Sigmoid colon (tissue), 7 donors: ENCODE measurements at places on chromosomes 3 and 15. TPM values are rescaled to one million over a fixed set of nuclear protein-coding genes. Genes with fewer than 3 reads are reported as not detected.
A peak's percentile ranks its signal among the peaks of the same experiment; 100 is the strongest.

- no peak for DNase-seq
These were observed 7.1 kb upstream of the FSIP1 start for GRCh38 chr15:39789736-39790135.

GRCh38 chr15:60932051-60932915 is 296.8 kb downstream of the RORA start:
- no peak for DNase-seq

DNA sequence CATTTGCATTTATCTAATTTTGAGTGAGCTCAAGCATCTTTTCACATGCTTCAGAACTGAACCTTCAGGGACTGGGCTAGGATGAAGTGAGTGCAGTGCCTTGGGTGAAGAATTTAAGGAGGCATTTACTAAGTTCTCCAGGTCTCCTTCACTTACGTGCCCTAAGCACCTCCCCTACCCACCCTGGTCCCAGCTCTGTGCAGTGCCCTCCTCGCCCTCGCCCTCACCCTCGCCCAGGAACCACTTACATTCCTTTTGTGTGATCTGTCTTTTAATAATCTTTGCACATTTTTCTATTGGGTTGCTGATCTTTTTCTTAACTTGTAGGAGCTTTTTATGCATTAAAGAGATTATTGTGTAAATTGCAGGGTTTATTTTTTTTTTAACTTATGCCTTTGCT is 322.6 kb downstream of the THSD4 start:
- no peak for DNase-seq

GRCh38 chr3:115785782-115786181 is 162.5 kb downstream of the GAP43 start:
- no peak for DNase-seq

- DNase-seq = peak; percentile 84
These were observed 47.0 kb downstream of the ZNF609 start for GRCh38 chr15:64507293-64507802.

- no peak for DNase-seq
These were observed 41.3 kb downstream of the SSR3 start for GRCh38 chr3:156513619-156514018.

GRCh38 chr15:99226802-99227201 is 22.6 kb downstream of the TTC23 start:
- no peak for DNase-seq

DNA sequence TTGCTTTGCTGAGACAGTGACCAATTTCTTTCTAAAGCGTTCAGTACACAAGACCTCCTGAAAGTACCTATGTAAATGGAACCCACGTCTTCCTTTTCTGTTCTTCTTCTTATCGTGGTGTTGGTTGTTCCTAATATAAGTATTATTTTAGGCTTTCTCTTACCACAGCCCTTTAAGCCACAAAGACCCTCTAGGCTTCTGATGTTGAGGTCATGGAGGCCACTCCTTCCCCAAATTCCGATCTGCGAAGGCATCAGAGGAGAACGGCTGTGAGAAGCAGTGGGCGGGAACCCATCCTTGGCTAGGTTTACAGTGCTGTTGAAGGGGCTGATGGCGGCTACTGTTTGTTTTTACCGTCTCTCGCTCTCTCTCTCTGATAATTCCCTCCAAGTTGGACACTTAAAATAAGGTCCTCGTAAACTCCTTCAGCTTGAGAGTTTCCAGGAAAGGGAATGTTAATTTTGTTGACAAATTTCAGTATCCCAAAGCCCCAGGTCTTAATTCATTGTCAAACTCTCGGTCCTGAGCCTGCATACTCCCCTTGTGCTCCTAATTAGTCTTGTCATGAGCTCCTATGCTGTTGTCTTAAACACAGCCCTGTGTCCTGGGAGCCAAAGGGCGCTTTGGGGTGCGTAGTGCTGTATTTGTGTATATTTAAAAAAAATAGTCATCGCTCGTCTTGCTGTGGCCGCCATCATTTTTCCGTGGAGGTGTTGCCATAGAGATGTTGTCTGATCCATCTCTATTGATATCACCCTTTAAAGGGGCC is 178.8 kb downstream of the OPA1 start:
- no peak for DNase-seq

DNA sequence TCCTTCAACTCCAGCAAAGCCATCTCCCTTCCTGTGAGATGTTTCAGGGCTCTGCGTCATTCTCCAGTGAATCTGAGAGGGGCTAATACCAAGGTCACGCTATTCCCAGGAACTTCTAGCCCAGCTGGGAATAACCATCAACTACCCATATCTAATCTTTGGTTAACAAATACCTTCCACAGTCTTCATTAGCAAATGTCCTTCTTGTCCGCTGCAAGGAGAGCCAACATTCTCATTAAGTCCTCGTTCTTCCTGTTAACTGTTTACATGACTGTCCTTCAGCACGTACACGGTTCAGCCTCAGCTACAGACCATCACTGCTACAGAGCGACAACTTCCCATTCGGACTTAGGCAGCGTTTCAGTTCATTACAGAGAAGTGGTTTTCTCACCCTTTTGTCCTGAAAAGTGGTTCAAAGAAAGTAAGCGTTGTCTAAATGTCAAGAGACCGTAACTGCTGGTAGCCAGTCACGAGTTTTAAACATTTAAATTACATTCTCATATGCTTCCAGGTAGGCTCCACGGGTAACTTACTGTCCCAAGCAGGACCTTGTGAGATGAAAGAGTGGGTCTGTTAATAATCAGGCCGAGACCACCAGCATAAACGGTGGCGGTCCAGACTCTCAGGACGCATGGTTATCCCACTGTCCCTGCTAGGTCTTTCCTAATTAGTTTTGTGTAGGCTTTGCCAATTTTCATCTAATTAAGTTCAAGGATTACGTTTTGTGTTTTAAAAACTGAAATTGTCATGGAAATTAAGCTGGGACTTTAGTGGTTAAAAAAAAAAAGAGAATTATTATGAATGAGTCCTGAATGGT is 63.8 kb downstream of the CHSY1 start:
- DNase-seq = no peak

- no peak for DNase-seq
These were observed 280.0 kb downstream of the KBTBD8 start for GRCh38 chr3:67278015-67278618.

AMOTL2 gene
- 46.2 TPM for total RNA-seq

GPR149 gene
- total RNA-seq = not detected

PIGZ gene
- 26.3 TPM for total RNA-seq

DNA sequence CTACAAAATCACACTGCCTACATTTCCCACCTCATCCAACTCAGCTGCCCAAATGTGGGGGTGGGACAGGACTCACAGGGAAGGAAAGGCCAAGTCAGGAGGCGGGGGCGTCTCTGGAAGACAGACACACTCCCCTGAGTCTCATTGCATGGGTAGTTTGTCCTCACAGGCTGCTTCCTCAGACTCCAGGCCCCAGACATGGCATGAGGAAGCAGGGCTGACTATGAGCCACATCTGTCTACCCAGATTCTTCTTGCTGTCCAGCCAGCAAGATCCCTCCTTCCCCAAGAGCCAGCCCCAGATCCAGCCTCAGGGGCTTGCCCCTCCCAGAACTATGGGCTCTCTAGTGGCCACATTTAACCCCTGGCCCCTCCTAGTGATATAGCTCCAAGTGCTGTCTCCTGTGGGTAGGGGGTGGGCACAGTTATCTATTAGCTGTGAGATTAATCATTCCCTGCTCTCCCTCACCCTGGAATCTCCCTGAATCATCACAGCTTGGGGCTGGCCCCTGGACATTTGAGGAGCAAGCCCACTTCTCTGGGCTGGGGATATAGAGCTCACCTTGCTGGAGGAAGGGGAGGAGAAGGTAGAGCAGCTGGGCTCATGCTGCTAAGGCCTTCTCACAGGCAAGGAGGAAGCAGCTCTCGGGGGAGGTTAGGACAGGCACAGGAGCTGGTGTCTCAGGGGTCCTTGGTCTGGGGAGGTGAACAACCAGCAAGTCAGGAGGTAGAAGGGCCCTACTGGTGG is 2.1 kb upstream of the CCDC33 start:
- DNase-seq = no peak

TRIM42 gene
- total RNA-seq = not detected

SCN11A gene
- total RNA-seq = 0.82 TPM

- peak; percentile 77 for DNase-seq
These were observed 28.4 kb downstream of the CRTC3 start for GRCh38 chr15:90558171-90558573.

CADPS gene
- total RNA-seq = 8.8 TPM

GRCh38 chr15:100143378-100143777 is 198.4 kb downstream of the ADAMTS17 start:
- DNase-seq = no peak

PYGO1 gene
- 19.7 TPM for total RNA-seq

KLF15 gene
- 30.1 TPM for total RNA-seq

DNA sequence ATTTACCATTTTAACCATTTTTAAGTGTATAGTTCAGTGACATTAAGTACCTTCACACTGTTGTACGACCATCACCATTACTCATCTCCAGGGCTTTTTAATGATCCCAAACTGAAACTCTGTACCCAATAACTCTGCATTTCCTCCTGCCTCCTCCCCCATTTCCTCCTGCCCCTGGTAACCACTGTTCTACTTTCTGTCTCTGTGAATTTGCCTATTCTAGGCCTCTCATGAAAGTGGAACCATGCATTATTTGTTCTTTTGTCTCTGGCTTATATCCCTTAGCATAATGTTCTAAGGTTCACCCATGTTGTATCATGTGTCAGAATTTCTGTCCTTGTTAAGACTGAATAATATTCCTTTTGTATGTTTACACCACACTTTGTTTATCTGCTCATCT is 154.2 kb downstream of the MECOM start:
- DNase-seq = no peak

GRCh38 chr3:121529308-121529707 is 16.5 kb downstream of the POLQ start:
- DNase-seq = no peak

LEKR1 gene
- total RNA-seq = not detected

GRCh38 chr15:35736150-35736549 is 190.2 kb upstream of the DPH6 start:
- no peak for DNase-seq

- no peak for DNase-seq
These were observed 14.9 kb upstream of the ZNF662 start for GRCh38 chr3:42891042-42891441.

DNA sequence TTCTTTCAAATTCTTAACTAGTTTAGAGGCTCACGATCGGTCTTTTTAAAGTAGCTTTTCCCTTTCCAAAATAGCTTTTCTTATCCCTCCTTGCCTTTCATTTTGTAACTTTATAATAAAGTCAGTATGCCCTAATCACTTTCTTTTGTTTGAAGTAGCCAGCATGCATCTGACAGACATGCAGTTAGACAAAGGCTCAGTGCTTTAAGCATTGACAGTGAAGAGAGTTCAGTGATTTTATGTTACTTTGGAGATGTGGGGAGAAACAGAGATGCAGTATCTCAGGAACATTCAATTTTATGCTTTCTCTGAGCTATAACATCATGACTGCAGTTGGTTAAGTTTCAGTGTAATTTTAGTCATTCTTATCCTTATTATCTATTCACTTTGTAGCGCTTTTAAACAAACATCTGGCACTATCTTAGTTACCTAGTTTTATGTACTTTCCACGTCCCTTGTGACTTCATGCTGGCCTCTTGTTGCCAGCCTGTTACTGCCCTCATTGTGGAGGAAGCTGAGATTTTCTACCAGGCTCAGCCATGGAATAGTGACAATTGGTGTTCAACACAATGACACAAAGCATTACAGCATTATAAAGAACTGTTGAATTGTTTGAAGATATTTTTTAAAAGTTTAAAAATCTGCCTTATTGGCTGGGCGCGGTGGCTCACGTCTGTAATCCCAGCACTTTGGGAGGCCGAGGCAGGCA is 90.3 kb downstream of the AKAP13 start:
- DNase-seq = no peak

DNA sequence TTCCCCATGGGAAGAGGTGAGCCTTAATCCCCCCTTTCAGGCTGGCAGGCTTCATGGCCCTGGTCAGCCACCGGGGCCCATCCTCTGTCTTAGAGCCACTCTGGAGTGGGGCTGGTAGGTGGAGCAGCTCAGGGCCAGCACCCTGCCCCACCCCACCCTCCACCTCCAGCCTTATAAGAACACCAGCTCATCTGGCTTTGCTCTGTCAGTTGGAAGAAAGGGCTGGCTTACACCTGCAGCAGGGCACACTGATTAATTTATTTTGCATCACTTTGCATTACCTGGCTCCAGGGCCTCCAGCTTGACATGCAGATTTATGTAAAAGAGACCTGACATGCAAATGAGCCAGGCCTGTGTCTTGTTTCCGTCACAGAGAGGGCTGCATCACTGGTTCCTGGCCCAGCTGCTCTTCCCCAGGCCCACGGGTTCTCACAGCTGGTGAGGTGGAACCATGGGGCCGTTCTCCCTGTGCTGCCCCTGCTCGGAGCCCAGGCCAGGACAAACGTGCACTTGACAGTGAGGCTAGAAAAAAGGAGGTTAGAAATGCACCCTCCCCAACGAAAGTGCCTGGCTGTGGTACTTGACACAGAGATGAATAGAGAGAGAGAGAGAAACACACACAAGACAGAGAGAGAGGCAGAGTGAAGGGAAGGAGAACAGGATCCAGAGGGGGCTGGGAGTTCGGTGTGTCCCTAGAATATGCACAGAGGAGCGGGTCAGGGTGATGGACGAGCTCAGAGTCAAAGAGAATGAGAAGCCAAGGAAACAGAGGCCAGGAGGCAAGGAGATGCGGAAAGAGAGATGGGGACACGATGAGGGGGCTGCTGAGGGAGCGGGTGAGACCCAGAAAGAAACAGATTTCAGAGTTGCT is 44.5 kb upstream of the MAGEF1 start:
- DNase-seq = no peak

DCUN1D1 gene
- total RNA-seq = 45.3 TPM

DNA sequence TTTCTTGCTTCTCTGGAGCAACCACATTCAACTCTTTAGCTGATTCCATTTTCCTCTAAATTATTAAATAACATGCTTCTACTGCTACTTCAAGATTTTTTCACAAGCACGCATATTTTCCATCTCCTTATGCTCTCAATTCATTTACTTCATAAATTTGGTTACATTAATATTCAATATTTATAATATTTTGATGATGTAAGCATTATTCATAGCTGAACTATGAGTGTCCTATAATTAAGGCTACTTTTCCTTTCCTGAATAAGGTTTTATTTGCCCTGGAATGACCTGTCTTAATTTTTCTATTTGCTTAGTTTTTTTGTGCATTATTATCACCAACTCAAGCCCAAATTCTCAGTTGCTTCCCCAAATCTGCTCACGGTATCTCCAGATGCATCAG is 109.4 kb upstream of the ADPGK start:
- no peak for DNase-seq

PEX5L gene
- total RNA-seq = 2.4 TPM

DNA sequence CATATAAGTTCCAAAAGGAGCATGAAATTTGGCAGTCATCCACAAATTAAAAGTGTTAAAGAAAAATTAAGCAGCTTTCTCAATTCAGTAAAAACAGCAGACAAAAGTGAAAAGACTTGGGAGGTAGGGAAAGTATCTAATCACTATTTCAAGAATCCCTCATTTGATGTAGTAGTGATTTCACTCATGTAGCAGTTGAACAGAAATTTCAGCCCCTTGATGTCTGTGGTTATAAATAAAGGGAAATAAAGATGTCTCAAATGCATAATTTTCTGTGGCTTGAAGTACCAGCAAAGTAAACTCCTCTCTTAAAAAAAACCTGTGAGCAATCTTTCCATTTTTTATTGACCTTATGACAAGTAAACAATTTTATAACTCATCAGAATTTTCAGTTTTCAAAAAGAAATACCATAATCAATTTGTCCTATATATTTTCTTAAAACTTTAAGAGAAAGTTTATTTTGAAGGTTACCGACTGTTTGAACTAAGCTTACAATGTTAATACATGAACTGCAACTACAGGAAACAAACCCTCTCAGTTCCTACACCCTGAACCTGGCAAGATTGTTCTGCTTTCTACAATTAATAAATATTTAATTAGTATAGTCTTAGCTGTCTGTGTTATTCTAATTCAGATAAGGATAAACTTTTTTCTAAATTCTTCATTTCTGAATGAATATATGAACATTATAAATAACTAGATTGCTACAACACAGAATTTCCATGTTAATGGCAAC is 94.2 kb downstream of the CBLB start:
- DNase-seq = no peak
